Gastrocnemius medialis (tissue), 4 donors: ENCODE measurements at places on chromosomes 3 and 15.

DNA sequence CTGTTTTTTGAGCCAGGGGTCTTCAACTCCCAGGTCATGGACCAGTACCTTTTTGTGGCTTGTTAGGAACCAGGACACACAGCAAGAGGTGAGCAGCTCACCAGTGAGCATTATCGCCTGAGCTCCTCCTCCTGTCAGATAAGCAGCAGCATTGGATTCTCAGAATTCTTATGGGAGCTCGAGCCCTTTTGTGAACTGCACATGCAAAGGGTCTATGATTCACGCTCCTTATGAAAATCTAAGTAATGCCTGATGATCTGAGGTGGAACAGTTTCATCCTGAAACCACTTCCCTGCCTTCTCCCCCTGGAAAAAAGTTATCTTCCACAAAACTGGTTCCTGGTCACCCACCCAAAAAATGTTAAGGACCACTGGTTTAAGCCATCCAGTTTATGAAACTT is 1047.6 kb downstream of the OTOL1 start:
- no peak for DNase-seq

GRCh38 chr3:128442070-128442469 is 24.6 kb downstream of the DNAJB8 start:
- DNase-seq, result no peak

GRCh38 chr15:78024519-78024870 is 53.0 kb downstream of the TBC1D2B start:
- no peak for DNase-seq

GRCh38 chr15:89928421-89928820 is 15.7 kb upstream of the ARPIN start:
- no peak for DNase-seq

DNA sequence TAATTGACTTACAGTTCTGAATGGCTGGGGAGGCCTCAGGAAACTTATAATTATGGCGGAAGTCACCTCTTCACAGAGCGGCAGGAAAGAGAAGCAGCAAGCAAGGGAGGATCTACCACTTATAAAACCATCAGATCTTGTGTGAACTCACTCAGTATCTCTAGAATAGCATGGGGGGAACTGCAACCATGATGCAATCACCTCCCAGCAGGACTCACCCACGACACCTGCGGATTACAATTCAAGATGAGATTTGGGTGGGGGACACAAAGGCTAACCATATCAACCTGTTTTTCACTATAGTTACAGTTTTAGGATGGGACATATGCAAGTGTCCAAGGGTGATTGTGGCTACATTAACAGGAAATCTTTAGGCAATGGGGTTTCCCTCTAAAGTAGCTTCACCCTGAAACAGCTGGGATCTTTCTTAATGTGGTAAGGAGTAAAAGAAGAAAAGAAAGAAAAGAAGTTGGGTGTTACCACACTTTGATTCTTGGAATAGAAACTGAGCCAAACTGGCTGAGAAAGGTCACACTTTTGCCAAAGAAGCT is 453.8 kb downstream of the OTOL1 start:
- DNase-seq, result no peak

GRCh38 chr3:4866866-4867265 is 112.4 kb upstream of the BHLHE40 start:
- DNase-seq, result no peak

GRCh38 chr3:76554707-76555106 is 485.2 kb upstream of the ROBO2 start:
- no peak for DNase-seq

- DNase-seq, result no peak
These were observed 35.6 kb upstream of the IQSEC1 start for GRCh38 chr3:13108861-13109260.

- DNase-seq, result no peak
These were observed 106.3 kb downstream of the RORA start for GRCh38 chr15:61122647-61123375.

DNA sequence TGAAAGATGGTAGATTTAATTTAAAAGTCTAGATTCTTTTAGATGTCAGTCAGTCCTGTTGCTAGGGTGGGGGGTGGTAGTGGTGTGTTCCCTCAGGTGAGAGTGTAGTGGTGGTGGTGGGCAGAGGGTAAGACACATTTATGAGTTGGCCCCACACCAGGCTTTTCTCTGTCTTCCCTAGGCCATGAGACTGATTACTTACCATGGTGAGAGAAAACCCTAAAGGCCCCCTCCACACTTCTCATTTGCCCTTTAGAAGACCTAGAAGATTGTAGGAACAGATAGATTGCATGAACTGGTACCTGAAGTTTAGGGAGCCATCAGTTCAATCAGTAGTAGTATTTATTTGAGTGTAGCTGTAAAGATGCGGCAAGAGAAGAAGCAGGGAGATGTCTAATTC is 20.9 kb downstream of the FNDC3B start:
- no peak for DNase-seq

DNA sequence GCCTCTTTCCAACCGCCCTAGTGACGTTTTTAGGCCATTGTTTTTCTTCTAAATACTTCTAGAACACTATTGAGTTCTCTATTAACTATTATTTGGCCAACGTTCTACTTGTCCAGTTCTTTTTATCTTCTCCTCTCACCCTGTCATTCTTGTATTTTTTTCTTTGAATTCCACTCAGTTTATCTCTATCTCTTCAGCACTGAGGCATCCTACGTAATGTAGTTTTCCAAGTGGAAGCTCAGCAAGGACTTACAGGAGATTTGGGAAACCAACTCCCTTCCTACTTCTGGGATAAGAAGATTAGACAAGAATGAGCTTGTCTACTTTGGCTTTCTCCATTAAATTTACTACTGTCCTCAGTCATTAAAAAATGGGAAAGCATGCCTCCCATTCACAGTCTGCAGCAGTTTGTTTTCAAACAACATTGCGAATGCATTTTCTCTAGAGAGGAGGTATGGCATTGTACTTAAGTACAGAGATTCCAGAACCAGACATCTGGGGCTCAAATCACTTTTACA is 21.3 kb upstream of the NR2F2 start:
- DNase-seq, result no peak

DNA sequence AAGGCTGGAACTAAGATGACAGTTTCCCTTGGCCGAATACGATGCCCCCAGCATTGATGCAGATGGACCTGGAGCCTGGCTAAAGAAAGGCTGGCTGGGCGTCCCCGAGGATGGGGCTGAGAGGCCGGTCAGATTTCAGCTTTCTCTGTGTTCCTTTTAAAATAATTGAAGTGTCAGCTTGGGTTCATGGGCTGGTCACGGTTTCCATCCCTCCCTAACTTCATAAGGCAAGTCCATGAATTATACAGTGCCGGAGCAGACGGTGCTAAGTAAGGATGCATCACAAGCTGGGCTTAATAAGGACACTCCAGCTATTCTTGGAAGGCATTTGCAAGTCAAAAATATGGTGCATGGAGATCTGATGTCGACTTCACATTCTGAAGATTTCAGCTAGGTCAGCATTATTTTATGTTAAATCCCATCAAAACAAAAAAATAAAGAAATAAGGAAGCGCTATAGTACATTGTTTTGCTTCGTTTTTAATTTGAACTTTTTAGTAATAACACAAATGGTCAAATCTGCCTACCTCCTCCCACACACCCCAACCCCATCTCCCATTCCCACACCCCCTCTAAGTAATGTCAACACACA is 220.8 kb downstream of the RPLP1 start:
- no peak for DNase-seq

- no peak for DNase-seq
These were observed 391.0 kb downstream of the MECOM start for GRCh38 chr3:169272532-169272931.

- no peak for DNase-seq
These were observed 511.9 kb downstream of the GBE1 start for GRCh38 chr3:81249540-81250029.

- DNase-seq, result no peak
These were observed 5.2 kb upstream of the WNT7A start for GRCh38 chr3:13884851-13885703.

- no peak for DNase-seq
These were observed 41.0 kb downstream of the RAB11A start for GRCh38 chr15:65910341-65910740.

DNA sequence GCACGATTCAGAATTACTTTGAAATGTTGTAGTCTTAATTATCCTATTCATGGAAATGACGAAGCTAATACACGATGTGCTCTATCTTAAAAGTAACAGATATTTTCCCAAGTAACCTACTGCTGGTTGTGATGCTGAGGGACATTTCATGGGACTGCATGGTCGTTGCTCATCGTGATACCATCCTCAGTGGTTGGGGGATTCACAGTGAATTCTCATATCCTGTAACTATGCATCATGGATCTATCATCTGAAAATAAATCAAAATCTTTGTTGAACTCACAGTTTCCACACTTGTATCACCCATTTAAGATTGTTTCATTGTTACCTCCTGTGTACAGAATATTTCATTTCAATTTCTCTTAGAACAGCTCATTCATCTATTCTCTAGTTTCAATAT is 84.7 kb downstream of the OPA1 start:
- DNase-seq, result no peak

- DNase-seq, result peak; percentile 50
These were observed 14.9 kb upstream of the C3orf22 start for GRCh38 chr3:126573492-126574117.
